Cerebellar cortex (tissue), 1 donor: ENCODE measurements at places on chromosomes 7 and 10.

GRCh38 chr7:91446819-91447218, 182.6 kb downstream of the FZD1 start:
- DNase-seq = no peak

GRCh38 chr10:84221916-84222315, 3.4 kb downstream of the LRIT2 start:
- DNase-seq = no peak

DNA sequence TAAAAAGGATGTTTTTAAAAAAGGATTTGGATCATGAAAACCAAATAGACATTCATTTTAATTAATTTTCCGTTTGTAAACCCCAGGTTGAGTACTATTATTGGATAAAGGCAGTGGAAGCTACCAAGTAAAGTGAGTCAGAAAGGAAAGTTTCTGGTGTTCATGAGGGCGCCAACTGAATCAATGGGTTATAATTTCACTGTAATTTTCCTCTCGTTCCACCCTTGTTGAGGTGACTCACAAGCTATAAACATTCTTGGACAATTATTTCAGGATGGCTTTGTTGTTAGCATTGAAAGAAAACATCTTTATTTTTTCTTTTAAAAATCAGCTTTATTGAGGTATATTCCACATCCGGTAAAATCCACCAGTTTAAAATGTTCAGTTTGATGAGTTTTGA, 5.1 kb upstream of the FAM133B start:
- no peak for DNase-seq

DNA sequence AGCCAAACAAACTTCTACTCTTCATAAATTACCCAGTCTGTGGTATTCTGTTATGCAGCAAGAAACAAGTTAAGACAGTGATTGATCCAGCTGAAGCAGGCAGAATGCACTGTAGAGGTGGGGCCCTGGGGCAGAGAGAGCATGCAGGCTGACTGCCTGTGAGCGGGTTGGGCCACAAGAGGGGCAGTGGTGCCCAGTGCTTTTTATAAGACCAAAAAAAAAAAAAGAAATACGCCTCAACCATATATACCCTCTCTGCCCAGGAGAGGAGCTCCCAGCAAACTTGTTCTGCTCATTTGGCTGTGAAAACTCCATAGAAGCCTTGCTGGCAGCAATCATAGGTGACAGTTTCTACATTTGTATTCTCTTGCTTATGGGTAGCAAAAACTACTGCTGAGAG, 104.7 kb downstream of the SORBS1 start:
- DNase-seq = no peak

GRCh38 chr7:90896458-90896857, 300.3 kb downstream of the CDK14 start:
- no peak for DNase-seq

DNA sequence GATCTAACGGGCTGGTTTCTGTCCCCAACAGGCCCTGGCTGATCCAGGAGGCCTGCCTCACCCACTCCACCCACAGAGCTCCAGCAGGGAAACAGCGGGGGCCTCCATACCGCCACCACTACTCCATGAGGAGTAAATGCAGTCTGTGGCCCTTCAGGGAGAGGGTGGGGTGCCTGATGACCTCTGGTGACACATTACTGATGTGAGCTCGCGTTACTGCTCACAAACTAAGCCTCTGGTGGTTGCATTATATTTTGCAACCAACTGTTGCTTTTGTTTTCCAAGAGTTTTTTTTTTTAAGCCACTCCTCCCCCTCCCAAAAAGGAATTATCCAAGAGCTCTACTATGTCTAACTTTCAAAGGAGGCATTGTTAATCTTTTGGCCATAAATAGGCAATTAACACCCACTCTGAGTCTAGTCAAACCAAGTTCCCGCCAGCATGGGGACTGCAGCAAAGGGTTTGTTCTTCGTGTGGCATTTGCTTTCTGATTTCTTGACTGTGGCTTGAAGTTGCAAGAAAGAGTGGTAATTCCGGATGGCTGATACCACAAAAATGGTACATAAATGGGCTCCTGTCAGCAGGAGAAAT, 72.6 kb downstream of the FAM53B start:
- DNase-seq = no peak

GRCh38 chr10:77029777-77030717, 607.6 kb downstream of the KCNMA1 start:
- no peak for DNase-seq

DNA sequence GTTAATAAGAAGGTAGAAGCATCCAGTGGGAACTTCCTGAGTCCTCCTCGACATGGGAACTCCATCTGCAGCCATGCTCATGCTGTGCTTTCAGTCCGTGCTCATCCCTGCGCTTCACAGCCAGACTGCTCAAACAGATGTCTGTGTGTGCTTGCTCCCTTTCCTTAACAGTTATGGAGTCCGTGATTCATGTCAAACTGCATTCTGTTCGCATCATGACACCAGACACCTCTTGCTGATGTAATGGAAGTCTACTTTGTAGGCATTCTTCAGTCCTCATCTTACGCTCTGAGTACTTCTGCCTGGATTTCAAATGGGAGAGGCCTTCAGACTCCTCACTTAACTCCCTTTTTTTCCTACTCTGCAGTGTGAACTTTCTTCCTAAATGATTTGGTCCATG, 304.9 kb downstream of the SUGCT start:
- no peak for DNase-seq

- peak; percentile 26 for DNase-seq
Observed at GRCh38 chr7:70775570-70776156, 356.3 kb upstream of the GALNT17 start.

GRCh38 chr10:111093741-111094380, 17.0 kb downstream of the ADRA2A start:
- DNase-seq = no peak

DNA sequence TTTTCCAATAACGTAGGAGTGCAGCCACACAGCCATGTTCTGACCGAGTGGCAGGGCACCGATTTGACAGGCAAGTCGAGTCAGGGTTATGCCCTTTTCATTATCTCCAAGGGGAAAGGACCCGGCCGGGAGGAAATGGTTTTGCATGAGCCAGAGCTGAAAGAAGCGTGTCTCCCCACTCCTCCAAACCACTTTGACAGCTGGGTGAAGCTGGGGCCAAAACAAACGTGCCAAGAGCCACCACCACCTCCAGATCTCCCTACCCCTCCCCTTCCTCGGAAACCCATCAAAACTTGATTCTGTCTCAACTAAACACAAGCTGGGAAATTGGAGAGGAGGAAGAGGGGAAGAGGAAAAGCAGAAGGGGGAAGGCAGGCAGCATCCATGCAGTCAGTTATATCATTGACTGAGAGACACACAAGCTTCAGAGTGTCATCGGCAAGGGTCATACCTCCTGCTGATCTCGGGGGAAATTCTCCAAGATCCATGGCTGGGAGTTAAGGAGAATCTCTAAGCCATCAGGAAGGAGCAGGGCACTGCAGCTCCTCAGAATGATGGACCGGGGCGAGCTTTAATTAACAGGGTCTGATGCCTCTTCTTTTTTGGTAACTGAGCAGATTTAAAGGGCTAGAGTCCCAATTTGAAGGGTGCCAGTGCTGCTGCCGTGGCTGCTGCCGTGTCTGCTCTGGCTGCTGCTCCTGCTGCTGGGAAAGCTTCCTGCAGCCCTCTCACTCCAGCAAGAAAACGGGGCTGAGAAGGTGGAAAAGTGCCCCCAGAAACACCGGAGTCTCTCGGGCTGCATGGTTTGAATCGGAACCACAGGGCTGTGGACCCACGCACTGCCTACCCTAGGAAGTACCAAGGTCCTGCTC, 34.7 kb upstream of the CALN1 start:
- peak; percentile 79 for DNase-seq

DNA sequence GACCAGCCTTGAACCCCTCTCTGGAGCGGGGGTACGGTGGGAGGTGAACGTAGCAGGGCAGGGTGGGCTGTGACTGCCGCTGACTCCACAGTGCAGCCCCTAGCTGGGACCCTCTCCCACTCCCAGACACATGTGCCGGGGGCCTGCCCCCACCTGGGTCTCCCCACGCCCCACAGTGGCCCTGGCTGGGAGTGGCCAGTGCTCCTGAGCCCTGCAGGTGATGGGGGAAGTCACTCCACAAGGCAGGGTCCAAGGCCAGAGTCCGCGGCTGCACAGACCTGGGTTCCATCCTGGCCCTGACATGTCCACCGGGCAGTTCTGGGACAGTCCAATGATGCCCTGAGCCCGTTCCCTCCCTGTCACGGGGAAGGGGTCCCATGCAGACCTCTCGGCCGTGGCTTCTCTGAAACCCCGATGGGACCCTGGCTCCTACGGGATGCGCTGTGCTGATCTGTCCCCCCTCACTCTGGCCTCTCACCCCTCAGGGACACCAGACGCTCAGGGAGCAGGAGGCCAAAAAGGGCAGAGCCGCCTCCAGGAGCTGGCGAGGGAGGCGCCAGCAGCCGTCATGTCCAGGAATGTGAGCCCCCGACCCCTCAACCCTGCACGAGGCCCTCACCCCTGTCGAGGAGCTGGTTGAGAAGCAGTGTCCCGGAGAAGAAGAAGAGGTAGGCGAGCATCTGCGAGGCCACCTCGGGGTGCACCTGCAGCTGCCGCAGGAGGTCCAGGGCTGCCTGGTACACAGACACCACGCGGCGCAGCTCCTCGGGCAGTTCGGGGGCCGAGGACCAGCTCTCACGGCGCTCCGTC, 40.4 kb downstream of the AP5Z1 start:
- no peak for DNase-seq

DNA sequence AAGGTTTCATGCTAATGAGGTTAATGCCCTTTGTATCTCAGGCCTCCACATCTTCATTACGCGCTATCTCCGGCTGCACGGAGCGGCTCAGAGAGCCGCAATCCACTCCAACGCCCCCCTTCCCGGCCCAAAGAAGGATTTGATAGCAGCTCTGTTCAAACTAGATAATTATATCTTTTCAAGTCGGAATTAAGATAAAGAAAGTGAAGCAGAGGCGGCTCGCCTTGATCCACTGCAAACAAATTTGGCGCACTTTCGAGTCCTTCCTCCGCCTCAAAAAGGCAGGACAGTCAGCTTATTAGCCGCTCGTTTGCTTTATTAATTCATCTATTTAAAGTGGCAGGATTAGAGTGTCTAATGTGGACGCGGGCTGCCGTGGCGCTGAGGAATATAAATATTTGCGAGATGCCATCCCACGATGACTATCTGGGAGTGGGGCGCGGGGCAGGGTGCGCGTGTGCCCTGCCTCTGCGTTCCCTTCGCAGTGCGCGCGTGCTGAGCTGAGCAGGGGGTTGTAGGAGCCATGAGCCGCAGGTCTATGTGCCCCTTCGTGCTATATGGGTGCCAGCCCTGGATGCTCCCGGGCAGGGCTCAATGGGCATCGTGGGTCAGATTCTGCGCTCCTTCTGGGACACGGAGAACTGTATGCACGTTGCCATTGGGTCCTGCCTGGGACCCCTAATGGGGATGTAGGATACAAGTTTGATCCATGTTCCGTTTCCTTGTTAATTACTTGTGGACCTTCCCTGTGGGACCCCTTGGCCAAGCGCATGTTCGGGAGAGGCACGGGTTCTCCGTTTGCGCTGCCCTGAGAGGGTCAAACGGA, 9.0 kb downstream of the EMX2 start:
- DNase-seq = no peak

- DNase-seq = no peak
Observed at GRCh38 chr7:21023841-21024484, 237.3 kb upstream of the SP8 start.

- peak; percentile 30 for DNase-seq
Observed at GRCh38 chr7:5139998-5140397, 50.0 kb upstream of the WIPI2 start.

GRCh38 chr10:27742195-27743011, 3.2 kb downstream of the MKX start:
- peak; percentile 53 for DNase-seq

GRCh38 chr7:73952266-73952665, 75.7 kb upstream of the ELN start:
- DNase-seq = no peak
